ENCODE measurements at places on chromosomes 5 and 9. TPM values are rescaled to one million over a fixed set of nuclear protein-coding genes. Genes with fewer than 3 reads are reported as not detected.
A peak's percentile ranks its signal among the peaks of the same experiment; 100 is the strongest.

GRCh38 chr9:121567500-121568342 lies 68.1 kb upstream of the GGTA1 start:
- no peak for DNase-seq
- H3K36me3 ChIP-seq: no peaks in the 10 kb centered on the region
- H3K4me1 ChIP-seq: peaks cover 21% of the 10 kb centered on the region
- no peak overlapping the region for H3K27ac ChIP-seq

The CRAT gene
- total RNA-seq: 19.3 TPM

GRCh38 chr5:173397516-173397915 lies 69.3 kb upstream of the STC2 start:
- DNase-seq: no peak
- no peaks in the 10 kb centered on the region for H3K27me3 ChIP-seq
- H3K36me3 ChIP-seq: no peaks in the 10 kb centered on the region
- H3K4me3 ChIP-seq: no peak overlapping the region

GRCh38 chr5:153147891-153148623 lies 342.4 kb upstream of the GRIA1 start:
- no peak overlapping the region for H3K27ac ChIP-seq
- no peaks in the 10 kb centered on the region for H3K27me3 ChIP-seq
- H3K4me3 ChIP-seq: no peak overlapping the region
- DNase-seq: peak; percentile 82

DNA sequence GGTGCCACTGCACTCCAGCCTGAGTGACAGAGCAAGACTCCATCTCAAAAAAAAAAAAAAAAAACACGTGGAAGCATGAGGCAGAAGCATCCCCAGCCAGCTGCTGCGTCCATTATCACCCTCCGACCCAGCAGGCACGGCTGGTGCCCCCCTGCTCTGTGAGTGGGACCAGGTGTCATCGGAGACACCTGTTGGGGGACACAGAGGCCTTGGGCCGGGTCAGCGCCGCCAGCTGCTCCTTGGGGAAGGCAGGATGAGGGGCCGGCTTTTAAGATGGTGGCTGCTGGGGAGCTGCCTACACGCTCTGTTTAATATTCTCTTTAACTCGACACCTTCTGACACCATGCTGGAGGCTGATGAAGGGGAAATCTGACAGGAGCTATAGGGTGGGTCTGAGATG lies 80.2 kb upstream of the RUFY1 start:
- H3K4me3 ChIP-seq: no peak overlapping the region
- no peaks in the 10 kb centered on the region for H3K27me3 ChIP-seq
- H3K27ac ChIP-seq: no peak overlapping the region
- peaks cover 3% of the 10 kb centered on the region for H3K4me1 ChIP-seq
- H3K36me3 ChIP-seq: no peaks in the 10 kb centered on the region

Measured in neural progenitor cell (in vitro differentiated cells).